Glomerular endothelial cell (primary cell): ENCODE measurements at places on chromosomes 11 and 22. TPM values are rescaled to one million over a fixed set of nuclear protein-coding genes. Genes with fewer than 3 reads are reported as not detected.

Gene ZNF280A
- total RNA-seq, result 0.12 TPM in 1 of 2 replicates, not detected in the other

Gene SLC35E4
- total RNA-seq, result 23.0 and 36.5 TPM in 2 replicates

Gene GLYATL1
- not detected in 2 replicates for total RNA-seq

Gene HTR3A
- total RNA-seq, result not detected in 2 replicates

Gene SPTBN2
- 47.7 and 63.2 TPM in 2 replicates for total RNA-seq

Gene OR52I1
- not detected in 2 replicates for total RNA-seq

Gene CCDC15
- total RNA-seq, result 2.0 and 2.5 TPM in 2 replicates

Gene MPEG1
- total RNA-seq, result not detected in 2 replicates

Gene CD3D
- total RNA-seq, result not detected in 2 replicates

Gene SCGB2A2
- not detected in 2 replicates for total RNA-seq

Gene CPT1B
- 10.7 TPM in 1 of 2 replicates, not detected in the other for total RNA-seq

Gene A4GALT
- 19.1 and 22.0 TPM in 2 replicates for total RNA-seq

Gene MIOX
- total RNA-seq, result not detected in 2 replicates

Gene GAS2L1
- 43.1 and 47.0 TPM in 2 replicates for total RNA-seq

Gene LRRC55
- 0.05 and 1.3 TPM in 2 replicates for total RNA-seq

Gene ENDOD1
- total RNA-seq, result 29.0 and 29.8 TPM in 2 replicates

Gene DDX25
- not detected in 2 replicates for total RNA-seq

Gene SLC6A5
- total RNA-seq, result not detected in 2 replicates
